ENCODE measurements at places on chromosomes 5 and 9. TPM values are rescaled to one million over a fixed set of nuclear protein-coding genes. Genes with fewer than 3 reads are reported as not detected.

The TTC23L gene
- 0.15 TPM for total RNA-seq

The PDE8B gene
- 41.0 TPM for total RNA-seq

DNA sequence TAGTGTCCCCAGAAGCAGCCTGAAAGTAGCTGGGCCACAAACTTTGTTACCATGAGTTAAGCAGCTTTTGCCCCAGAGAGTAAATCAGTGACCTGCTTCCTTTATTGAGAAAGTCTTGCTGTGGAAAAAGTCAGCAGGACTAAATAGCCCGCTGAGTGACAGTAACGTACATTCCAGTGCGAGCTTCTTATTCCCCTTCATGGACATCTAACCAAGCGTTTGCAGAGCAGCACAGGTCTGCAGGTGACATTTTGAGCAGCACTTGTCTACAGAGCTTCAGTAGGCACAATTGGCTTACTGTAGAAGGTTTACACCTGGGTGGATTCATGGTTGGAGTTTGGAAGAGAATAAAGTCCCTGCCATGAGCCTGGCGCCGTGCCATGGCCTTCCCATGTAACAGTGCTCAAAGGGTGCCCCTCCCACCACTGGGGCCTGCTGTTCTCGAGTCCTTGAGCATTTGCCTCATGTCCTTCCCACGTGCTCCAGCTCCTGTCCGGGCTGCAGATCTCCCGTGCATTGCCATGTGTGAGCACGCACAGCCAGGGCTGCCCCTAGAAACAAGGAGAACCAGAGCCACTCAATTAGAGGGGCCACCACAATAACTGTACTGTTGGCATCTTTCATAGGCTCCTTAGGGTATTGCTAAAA is 41.3 kb upstream of the GRHPR start:
- DNase-seq = no peak
- H3K27ac ChIP-seq = no peak overlapping the region
- no peaks in the 10 kb centered on the region for H3K4me1 ChIP-seq

DNA sequence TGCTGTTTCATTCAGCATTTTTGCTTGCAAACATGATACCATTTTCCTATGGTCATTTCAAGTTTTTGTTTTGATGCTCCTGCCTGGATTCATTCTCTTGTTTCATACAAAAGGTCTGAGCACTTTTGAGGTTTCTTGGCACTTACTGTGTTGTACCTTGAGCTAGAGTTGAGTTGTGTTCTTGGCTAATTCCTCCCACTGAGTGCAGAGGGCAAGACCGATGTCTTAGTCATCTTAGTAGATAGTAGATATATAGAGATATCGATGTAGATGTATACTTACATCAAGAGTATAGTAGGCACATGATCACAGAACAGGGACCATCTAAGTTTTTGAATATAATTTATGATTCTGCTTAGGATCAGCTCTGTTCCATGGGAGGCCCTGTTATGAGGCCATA is 366.6 kb downstream of the OSTF1 start:
- no peaks in the 10 kb centered on the region for H3K4me1 ChIP-seq
- H3K27me3 ChIP-seq = no peaks in the 10 kb centered on the region

GRCh38 chr5:16579142-16579847 is 37.5 kb downstream of the RETREG1 start:
- H3K4me3 ChIP-seq = no peak overlapping the region
- H3K27me3 ChIP-seq = no peaks in the 10 kb centered on the region
- no peak overlapping the region for H3K27ac ChIP-seq
- H3K36me3 ChIP-seq = no peaks in the 10 kb centered on the region
